ENCODE measurements at places on chromosomes 2 and 18. TPM values are rescaled to one million over a fixed set of nuclear protein-coding genes. Genes with fewer than 3 reads are reported as not detected.

Gene PFN4
- 0.94 TPM for polyA plus RNA-seq

Gene NEURL3
- polyA plus RNA-seq: 0.19 TPM

Gene FLACC1
- polyA plus RNA-seq: 1.4 TPM

Gene NIFK
- polyA plus RNA-seq: 53.4 TPM

Gene DIS3L2
- polyA plus RNA-seq: 21.1 TPM
